Stimulated activated CD4-positive, alpha-beta T cell treated with anti-CD3 and anti-CD28 coated beads, Interleukin-1b, Interleukin-23, amount 100 ng/mL, for 1 hour (primary cell): ENCODE measurements at places on chromosomes 2 and 18.

GRCh38 chr2:39981883-39982311, 202.8 kb upstream of the THUMPD2 start:
- DNase-seq, result no peak

DNA sequence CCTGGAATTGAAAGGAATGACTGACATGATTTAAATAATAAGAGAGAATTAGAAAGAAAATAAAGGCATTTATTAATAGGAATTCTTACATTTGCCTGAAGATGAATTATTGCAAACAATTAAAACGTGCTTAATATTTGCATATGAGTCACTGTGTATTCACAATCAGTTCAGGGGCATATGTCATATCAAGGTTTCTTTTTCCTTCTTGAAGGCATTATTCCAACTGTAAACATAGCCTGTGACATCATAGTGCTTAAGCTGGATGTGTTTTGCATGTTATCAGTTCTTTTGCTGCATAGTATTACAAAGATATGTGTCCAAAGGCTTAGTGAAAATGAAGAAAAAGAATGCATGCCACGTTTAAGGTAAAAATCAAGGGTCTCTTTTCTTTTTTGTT, 80.8 kb downstream of the MEIS1 start:
- DNase-seq, result no peak

DNA sequence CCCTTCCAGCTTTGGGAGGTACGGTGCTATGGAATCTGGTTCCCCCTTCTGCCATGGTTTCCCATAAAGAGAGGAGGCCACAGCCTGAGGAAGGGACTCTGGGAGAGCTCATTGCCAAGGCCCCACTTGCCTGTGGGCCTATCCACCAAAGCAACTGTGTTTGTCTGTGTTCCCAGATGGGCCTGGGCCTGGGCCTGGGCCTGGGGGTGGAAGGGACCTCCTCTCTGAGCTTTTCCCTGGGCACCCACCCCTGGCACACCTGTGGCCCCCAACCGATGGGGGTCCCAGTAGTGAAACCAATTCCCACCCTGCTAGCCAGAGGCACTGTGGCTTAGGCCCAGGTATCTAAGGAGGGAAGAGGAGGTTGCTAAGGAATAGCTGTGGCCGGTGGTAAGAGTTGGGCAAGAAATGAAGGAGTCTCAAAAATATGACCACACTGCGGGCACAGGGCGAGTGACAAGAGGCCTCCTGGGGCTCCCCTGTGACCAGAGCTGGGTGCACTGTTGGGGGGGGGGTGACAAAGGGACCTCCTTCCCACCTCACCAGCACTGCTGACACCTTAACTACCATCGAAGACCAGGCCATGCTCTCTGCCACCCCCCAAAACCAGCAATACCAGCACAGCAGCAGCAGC, 4.9 kb upstream of the DUSP2 start:
- DNase-seq, result no peak

- no peak for DNase-seq
Observed at GRCh38 chr2:134320930-134321329, 67.1 kb downstream of the MGAT5 start.

GRCh38 chr2:187994464-187995331, 297.0 kb upstream of the GULP1 start:
- DNase-seq, result no peak

GRCh38 chr2:187319441-187320108, 128.5 kb downstream of the CALCRL start:
- no peak for DNase-seq

DNA sequence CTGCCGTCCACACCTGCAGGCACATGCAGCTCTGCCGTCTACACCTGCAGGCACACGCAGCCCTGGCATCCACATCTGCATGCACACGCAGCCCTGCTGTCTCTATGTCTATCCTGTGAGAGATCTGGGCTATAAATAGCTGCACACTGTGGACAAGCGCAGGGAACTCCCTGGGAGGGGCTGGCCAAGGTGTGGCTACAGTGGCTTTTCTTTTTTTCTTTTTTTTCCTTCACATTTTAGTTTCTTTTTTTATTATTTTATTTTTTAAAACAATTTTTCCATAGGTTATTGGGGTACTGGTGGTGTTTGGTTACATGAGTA, 42.0 kb downstream of the TMEM182 start:
- no peak for DNase-seq
